Activated CD4-positive, alpha-beta T cell treated with anti-CD3 and anti-CD28 coated beads, Interleukin-2, amount 10 ng/mL, durations not matched to agents 7 days and 5 days (primary cell): ENCODE measurements at places on chromosomes 4 and X. TPM values are rescaled to one million over a fixed set of nuclear protein-coding genes. Genes with fewer than 3 reads are reported as not detected.

PGRMC2 gene
- total RNA-seq = 36.3 TPM

IGSF1 gene
- not detected for total RNA-seq

SMAD1 gene
- 12.0 TPM for total RNA-seq

LEF1 gene
- total RNA-seq = 498 TPM

TKTL1 gene
- total RNA-seq = 5.2 TPM

FOXP3 gene
- total RNA-seq = 12.8 TPM

LIMCH1 gene
- not detected for total RNA-seq

TMPRSS11F gene
- not detected for total RNA-seq

FGD1 gene
- total RNA-seq = 0.05 TPM

HSFX4 gene
- total RNA-seq = not detected

RAB40AL gene
- total RNA-seq = 0.25 TPM

GC gene
- total RNA-seq = not detected

SMR3B gene
- total RNA-seq = not detected

HSD17B13 gene
- 0.07 TPM for total RNA-seq

UGT2B17 gene
- total RNA-seq = not detected

SH3BP2 gene
- 69.3 TPM for total RNA-seq

SMIM43 gene
- not detected for total RNA-seq

PRR32 gene
- not detected for total RNA-seq

MTMR8 gene
- 4.9 TPM for total RNA-seq

SPON2 gene
- total RNA-seq = 21.5 TPM

RP2 gene
- total RNA-seq = 9.4 TPM

FGF2 gene
- 0.02 TPM for total RNA-seq

SEPSECS gene
- total RNA-seq = 13.9 TPM

LRCH2 gene
- total RNA-seq = not detected

COL25A1 gene
- total RNA-seq = not detected

COL4A6 gene
- not detected for total RNA-seq

CLNK gene
- not detected for total RNA-seq

IL9R gene
- 25.2 TPM for total RNA-seq

RASGEF1B gene
- total RNA-seq = 2.7 TPM

TMSB15A gene
- total RNA-seq = 0.42 TPM

SPARCL1 gene
- not detected for total RNA-seq

ARMCX2 gene
- total RNA-seq = 2.6 TPM

SHROOM4 gene
- total RNA-seq = not detected
